ENCODE measurements at places on chromosomes 3 and 15. TPM values are rescaled to one million over a fixed set of nuclear protein-coding genes. Genes with fewer than 3 reads are reported as not detected.

Gene TMEM108
- not detected for total RNA-seq

Gene PDE12
- 16.6 TPM for total RNA-seq

Gene ACSBG1
- total RNA-seq, result 3.6 TPM

Gene CADM2
- total RNA-seq, result not detected

Gene ZPLD1
- not detected for total RNA-seq

Gene SEC62
- 22.2 TPM for total RNA-seq

Gene PLA2G4D
- total RNA-seq, result 0.03 TPM

Gene SLC38A3
- not detected for total RNA-seq

Gene LRRIQ4
- total RNA-seq, result not detected

Gene COL6A5
- total RNA-seq, result not detected

Gene FES
- total RNA-seq, result 0.31 TPM

Gene UNC45A
- 80.6 TPM for total RNA-seq

Gene RASL12
- total RNA-seq, result not detected

Gene RTP4
- 0.23 TPM for total RNA-seq

Gene SLC51A
- total RNA-seq, result not detected

Gene TERC
- 748 TPM for total RNA-seq

Gene DAZL
- not detected for total RNA-seq

Gene RBP2
- not detected for total RNA-seq

Gene CACNA1D
- total RNA-seq, result 17.1 TPM

Gene MYH15
- total RNA-seq, result not detected

Gene PIAS1
- 42.1 TPM for total RNA-seq

Gene NMB
- total RNA-seq, result 96.2 TPM
